ENCODE measurements at places on chromosomes 2 and 18.

- DNase-seq, result no peak
Observed at GRCh38 chr2:232537079-232537478, 2.4 kb upstream of the CHRNG start.

DNA sequence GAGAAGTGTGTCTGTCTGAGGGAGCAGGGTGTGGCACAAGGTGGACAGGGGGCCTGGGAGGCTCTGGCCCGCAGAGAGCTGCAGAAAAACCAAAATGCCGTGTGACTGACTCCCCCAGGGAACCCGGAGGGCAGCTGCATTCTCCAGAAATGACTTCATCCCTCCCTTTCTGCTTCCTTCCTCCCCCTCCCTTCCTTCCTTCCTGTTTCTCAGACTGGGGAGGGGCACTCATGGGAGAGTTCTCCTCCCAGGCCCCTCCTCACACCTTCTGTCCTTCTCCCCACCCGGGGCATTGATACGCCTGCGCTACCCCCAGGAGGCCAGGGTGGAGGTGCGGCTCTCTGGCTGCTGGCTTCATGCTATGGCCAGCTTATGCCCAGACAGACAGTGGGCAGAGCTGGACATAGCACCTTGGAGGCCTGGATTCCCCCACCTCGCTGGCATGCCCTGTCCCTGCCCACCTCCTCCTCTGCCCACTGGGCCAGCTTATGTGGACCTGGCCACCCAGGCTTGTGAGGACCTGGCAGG lies 8.2 kb upstream of the GPR17 start:
- DNase-seq, result no peak

- no peak for DNase-seq
Observed at GRCh38 chr2:28193630-28194403, 198.8 kb upstream of the FOSL2 start.

DNA sequence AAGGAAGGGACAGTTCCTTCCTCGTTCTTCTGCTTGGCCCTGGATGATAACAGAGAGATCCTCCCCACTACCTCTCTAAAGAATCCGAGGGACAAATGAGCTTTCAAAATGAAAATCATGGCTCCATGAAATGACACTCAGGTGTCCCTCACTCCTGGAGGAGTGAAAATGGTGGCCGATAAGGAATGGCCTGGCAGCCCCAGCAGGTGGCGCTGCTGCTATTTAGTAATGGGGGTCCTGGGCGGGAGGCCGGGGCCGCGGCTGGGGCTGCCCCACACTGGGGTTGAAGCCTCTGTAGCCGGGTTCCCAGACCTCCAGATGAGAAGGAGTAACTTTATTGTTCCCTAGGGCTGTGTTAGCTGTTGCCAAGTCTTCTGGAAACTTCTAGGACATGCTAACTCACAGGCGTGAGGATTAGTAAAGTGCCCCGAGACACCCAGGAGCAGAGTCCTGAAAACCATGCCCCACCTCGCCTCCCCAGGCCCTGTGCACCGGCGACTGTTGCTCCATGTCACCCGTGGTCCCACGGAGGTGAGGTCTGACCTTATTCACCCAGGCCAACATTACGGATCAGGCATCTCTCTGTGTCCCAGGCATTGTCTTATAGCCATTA lies 138.0 kb downstream of the CTIF start:
- DNase-seq, result peak; percentile 59

- no peak for DNase-seq
Observed at GRCh38 chr18:38539856-38540255, 974.3 kb upstream of the CELF4 start.

DNA sequence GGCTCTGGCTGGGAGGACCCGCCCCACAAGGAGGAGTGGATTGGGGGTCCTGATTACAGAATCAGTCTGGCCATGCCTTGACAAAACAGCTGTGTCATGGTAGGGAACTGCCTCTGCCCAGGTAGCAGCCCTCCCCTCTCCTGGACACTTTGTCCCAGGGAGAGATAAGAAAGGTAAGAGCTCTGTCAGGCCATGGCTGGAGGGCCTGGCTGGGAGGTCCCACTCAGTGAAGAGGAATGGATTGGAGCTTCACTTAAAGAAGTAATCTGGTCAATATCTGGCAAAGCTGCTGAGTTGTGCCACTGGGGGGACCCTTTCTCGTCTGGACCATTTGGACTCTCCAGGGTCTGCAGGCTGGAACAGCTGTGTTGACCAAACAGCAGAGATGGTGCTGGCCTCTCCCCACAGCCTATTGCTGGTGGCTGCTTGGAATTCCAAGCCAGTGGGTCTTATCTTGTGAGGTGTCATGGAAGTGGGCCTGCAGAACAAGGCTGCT lies 75.4 kb downstream of the EPC2 start:
- DNase-seq, result no peak

DNA sequence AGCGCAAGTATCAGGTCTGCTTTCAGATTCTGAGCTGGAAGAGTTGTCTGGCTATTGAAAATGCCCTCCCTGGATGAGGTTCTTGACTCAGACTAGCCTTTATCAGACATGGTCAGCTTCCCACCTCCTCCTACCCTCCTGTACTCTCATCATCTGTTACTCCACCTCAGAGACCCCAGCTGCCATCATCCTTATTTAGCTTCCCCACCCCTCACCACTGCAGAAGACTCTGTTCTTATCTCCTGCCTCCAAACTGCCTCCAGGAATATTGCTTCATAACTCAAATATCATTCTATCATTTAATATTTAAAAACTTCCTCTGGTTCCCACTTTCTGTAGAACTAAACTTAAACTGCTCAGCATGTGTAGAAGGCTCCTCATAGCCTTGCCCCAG lies 31.1 kb upstream of the PPP3R1 start:
- DNase-seq, result no peak

GRCh38 chr2:232957657-232958090 lies 55.4 kb downstream of the NGEF start:
- no peak for DNase-seq

GRCh38 chr2:142853912-142854311 lies 23.6 kb upstream of the KYNU start:
- DNase-seq, result no peak

- DNase-seq, result no peak
Observed at GRCh38 chr2:166768393-166769123, 119.7 kb upstream of the XIRP2 start.

DNA sequence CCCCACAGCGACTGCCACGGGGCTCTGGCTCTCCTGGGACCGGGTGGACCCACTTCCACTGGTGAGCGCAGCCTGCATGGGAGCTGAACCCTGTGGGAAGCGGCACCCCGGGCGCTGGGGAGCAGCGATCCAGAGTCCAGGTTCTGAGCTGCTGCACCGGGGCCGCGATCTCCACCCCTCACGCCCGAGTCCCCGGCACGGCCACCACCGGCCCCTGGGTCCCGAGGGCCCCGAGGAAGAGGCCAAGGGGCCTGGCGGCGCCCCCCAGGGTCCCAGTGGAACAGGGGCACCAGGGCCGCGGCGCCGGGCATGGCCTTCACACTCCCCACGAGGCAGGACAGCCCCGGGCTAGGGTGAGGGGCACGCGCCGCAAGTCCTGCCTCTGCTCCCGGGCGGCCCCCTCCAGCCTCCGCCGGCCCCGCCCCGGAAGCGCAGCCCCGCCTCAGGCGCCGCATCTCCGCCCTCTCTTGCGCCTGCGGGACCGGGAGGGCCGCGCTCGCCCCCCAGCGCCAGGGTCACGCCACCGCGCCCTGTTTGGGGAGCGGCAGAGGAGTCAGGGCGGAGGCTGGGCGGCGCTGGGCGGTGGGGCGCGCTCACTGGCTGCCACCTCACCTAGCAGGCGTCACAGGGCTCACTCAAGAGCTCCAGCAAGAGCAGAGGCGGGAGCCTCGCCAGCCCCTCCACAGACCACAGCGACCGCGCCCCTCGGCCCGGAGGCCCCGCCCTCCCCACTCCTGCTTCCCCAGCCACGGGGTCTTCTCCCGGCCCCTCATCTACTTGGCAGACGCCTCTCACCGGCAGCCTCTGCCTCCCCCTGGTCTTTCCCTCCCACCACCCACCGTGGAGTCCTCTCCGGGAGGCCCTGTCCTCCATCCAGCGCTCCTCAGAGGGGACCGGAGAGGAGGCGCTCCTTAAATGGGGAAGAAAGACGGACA lies 26.8 kb downstream of the THAP4 start:
- DNase-seq, result peak; percentile 87

DNA sequence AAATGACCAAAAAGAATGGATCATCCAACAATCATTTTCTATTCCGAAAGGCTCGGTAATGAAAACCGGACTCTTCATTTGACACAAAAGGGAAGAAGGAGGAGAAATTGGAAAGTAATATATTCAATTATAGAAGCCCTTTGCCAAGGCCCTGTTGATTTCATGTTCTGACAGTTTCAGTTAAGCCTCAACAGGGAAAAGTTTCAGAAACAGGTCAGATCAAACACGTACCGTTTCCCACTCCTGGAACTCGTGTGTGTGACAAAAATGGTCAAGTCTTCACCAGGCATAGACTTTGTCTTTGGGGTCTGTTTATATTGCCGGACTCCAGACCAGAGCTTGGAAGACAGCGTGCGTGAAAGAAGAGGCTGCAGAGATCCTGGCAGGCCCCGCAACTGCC lies 101.3 kb upstream of the BCL2L11 start:
- no peak for DNase-seq

GRCh38 chr2:30095402-30095801 lies 51.4 kb upstream of the YPEL5 start:
- no peak for DNase-seq

DNA sequence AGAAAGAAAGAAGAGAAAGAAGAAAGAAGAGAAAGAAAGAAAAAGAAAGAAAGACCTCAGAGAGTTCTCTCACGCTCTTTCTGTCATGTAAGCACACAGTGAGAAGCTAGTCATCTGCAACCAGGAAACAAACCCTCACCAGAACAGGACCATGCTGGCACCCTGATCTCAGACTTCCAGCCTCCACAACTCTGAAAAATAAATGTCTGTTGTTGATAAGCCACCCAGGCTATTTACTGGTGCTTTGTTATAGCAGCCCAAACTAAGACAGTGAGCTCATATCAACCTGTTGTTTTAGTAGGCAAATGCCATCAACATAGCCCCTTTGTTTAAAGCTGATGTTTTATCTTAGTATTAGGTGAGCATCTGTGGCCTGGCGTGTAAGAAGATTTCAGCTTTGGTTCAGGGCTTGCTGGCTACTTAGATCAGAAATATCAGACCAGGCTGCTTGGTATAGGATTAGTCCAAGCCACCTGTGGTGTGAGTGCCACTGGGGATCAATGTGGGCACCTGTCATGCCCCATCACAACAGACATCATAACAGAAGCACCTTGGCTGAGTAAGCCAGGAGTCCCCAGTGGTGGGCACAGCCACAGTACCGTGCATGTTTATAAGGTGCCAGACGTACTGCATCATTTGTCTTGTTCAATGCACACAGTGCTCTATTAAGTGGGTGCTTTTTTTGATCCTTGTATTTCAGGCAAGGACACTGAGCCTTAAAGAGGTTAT lies 94.4 kb downstream of the LBH start:
- no peak for DNase-seq

DNA sequence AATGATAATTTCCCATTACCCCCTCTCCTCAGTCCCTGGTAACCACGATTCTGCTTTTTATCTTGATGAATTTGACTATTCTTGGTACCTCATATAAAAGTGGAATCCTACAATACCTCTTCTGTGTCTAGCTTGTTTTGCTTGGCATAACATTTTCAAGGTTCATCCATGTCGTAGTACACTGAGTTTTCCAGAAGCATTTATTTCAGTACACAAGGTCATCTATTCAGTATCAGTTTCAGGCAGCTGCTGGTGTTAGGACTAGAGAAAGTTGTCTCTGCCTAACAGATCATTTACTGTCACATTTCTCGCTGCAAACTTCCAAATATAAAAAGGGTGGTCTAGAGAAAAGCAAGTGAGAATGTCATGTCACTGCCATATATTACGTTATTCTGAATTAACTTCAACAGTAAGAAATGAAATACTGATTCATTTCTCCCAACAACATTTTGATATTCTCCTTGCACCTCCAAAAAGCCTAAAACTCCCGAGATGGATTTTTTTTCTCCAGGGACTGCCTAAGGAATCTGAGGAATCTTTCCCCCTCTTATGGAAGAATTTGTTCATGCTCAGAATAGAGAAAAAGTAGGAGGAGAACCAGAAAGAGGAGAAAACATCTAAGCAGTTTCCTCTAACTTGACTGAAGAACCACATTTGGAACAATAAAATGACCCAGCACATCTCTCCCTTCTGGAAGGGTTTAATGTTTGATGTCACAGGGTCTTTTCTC lies 36.0 kb downstream of the CDK15 start:
- DNase-seq, result no peak

GRCh38 chr18:26864658-26865057 lies 849 bp downstream of the AQP4 start:
- DNase-seq, result no peak

- no peak for DNase-seq
Observed at GRCh38 chr2:232889876-232890401, 19.9 kb downstream of the SNORC start.

- DNase-seq, result no peak
Observed at GRCh38 chr2:62740221-62740620, 34.7 kb downstream of the EHBP1 start.

- no peak for DNase-seq
Observed at GRCh38 chr2:63903003-63903402, 61.3 kb downstream of the UGP2 start.

Data from activated CD4-positive, alpha-beta T cell treated with anti-CD3 and anti-CD28 coated beads for 4 hours (primary cell).